ENCODE measurements at places on chromosomes 11 and 22. TPM values are rescaled to one million over a fixed set of nuclear protein-coding genes. Genes with fewer than 3 reads are reported as not detected.
A peak's percentile ranks its signal among the peaks of the same experiment; 100 is the strongest.

Gene OAF
- polyA plus RNA-seq = 195 TPM

Gene CD248
- 24.6 TPM for polyA plus RNA-seq

Gene SIDT2
- polyA plus RNA-seq = 94.9 TPM

Gene GGT1
- 147 TPM for polyA plus RNA-seq

Gene OPCML
- polyA plus RNA-seq = 1.4 TPM

Gene OR8A1
- polyA plus RNA-seq = not detected

Gene MLC1
- 0.57 TPM for polyA plus RNA-seq

GRCh38 chr11:134025082-134025429, 43.8 kb upstream of the JAM3 start:
- peaks cover 45% of the 10 kb centered on the region for H3K27me3 ChIP-seq
- H3K4me1 ChIP-seq = no peaks in the 10 kb centered on the region
- no peaks in the 10 kb centered on the region for H3K36me3 ChIP-seq
- DNase-seq = no peak
- H3K27ac ChIP-seq = no peak overlapping the region

DNA sequence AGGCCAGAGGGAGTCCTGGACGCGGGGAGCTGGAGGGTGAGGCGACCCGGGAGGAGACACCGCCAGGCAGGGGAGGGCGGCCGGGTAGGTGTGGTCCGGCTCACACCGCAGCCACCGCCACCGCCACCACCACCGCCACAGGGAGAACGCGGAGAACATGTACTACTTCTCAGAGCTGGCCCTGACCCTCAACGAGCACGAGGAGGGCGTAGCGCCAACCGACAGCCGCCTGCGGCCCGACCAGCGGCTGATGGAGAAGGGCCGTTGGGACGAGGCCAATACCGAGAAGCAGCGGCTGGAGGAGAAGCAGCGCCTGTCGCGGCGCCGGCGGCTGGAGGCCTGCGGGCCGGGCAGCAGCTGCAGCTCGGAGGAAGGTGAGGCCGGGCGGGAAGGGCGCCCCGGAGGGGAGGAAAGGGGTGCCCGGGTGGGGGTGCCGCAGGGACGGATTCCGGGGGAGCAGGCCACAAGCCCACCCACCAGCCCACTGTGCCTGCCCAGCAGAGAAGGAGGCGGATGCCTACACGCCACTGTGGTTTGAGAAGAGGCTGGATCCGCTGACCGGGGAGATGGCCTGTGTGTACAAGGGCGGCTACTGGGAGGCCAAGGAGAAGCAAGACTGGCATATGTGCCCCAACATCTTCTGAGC, 62.8 kb downstream of the MORC2 start:
- no peak for DNase-seq
- peaks cover 14% of the 10 kb centered on the region for H3K36me3 ChIP-seq
- no peaks in the 10 kb centered on the region for H3K27me3 ChIP-seq
- H3K4me1 ChIP-seq = no peaks in the 10 kb centered on the region
- no peak overlapping the region for H3K4me3 ChIP-seq
- no peak overlapping the region for H3K27ac ChIP-seq

DNA sequence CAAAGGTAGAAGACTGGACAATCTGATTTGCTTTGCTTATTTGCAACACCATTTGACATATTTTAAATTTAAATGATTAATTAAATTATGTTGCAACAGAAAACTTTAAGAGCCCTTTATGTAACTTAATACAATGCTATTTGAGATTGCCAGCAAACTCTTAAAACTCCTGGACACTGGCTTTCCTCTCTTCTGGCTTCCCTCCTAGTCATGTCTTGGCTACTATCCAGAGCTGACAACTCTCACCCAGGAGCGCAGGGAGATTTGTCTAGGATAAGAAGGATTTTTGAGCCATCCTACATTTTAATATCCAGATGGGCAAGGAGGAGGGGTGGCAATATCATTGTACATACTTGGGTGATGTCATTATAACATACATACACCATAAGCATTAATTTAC, 134.3 kb downstream of the ELP4 start:
- no peaks in the 10 kb centered on the region for H3K4me1 ChIP-seq
- H3K27ac ChIP-seq = no peak overlapping the region
- H3K36me3 ChIP-seq = no peaks in the 10 kb centered on the region
- no peak for DNase-seq

DNA sequence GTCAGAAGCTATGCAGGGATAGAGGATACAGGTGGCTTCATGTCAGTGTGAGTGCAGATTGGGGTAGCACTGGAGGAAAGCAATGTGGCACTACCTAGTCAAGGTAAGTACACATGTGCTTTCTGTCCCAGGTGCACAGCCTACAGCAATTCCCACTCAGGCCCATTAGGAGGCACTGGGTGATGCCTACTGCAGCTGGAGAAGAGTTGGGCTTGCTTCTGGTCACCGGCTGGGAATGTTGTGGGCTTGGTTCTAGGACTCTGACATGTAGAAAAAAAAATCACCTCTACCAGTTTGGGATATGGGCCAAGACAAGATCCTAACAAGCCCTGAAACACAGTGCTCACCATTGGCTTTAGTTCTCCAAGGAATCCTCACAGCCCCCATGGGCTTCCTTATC, 69.7 kb downstream of the TENM4 start:
- H3K36me3 ChIP-seq = no peaks in the 10 kb centered on the region
- H3K27me3 ChIP-seq = peaks cover 36% of the 10 kb centered on the region
- no peak overlapping the region for H3K4me3 ChIP-seq
- H3K27ac ChIP-seq = no peak overlapping the region
- no peak for DNase-seq

GRCh38 chr22:37219533-37219932, 7.3 kb upstream of the SSTR3 start:
- no peak for DNase-seq
- H3K27ac ChIP-seq = no peak overlapping the region
- no peaks in the 10 kb centered on the region for H3K4me1 ChIP-seq
- no peak overlapping the region for H3K4me3 ChIP-seq
- H3K36me3 ChIP-seq = no peaks in the 10 kb centered on the region
- no peaks in the 10 kb centered on the region for H3K27me3 ChIP-seq

DNA sequence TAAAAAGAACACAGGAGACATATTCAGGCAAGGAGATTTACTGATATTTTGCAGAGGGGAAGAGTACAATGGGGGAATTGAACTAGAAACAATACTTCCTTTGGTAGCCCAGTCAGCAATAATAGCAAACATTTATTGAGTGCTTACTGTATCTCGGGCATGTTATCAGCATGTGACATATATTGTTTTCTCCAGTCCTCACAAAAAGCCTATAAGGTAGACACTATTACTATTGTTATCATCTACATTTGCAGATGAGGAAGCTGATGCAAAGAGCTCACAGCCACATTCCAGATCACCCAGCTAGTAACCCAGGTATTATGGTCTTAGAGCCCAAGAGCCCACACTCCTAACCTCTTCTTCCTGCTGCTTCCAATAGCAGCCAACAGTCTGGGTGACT, 27.9 kb downstream of the NAV2 start:
- no peaks in the 10 kb centered on the region for H3K36me3 ChIP-seq
- no peak overlapping the region for H3K4me3 ChIP-seq
- no peaks in the 10 kb centered on the region for H3K4me1 ChIP-seq
- H3K27me3 ChIP-seq = no peaks in the 10 kb centered on the region
- no peak for DNase-seq

DNA sequence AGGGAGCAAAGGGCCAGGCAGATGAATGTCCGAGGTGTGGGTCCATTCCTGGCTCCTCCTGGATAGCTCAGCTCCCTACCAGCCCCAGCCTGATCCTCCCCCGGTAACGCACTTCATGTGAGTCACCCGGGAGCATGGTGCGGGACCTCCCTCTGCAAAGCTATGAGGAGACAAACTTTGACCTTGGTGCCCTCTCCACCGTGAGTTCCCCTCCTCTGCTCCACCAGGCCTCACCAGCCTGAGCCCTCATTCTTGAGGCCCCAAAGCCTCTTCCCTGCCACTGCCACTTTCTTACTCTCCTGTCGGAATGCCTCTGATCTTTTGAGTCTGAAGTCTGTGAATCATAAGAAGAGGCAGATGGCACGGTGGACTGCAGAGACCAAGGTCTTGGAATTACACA, 37.4 kb upstream of the CD82 start:
- no peak overlapping the region for H3K4me3 ChIP-seq
- H3K27me3 ChIP-seq = no peaks in the 10 kb centered on the region
- H3K36me3 ChIP-seq = no peaks in the 10 kb centered on the region
- peak; percentile 60 for DNase-seq
- no peaks in the 10 kb centered on the region for H3K4me1 ChIP-seq

GRCh38 chr11:65126624-65127274, 4.6 kb downstream of the MRPL49 start:
- no peak overlapping the region for H3K27ac ChIP-seq
- peaks cover 74% of the 10 kb centered on the region for H3K36me3 ChIP-seq
- DNase-seq = no peak
- no peak overlapping the region for H3K4me3 ChIP-seq
- H3K4me1 ChIP-seq = peaks cover 6% of the 10 kb centered on the region

GRCh38 chr11:1352696-1353382, 36.9 kb upstream of the BRSK2 start:
- DNase-seq = no peak
- H3K4me1 ChIP-seq = peaks cover 8% of the 10 kb centered on the region
- no peak overlapping the region for H3K27ac ChIP-seq
- no peak overlapping the region for H3K4me3 ChIP-seq

GRCh38 chr22:35558031-35558430, 17.4 kb downstream of the RASD2 start:
- H3K27me3 ChIP-seq = peaks cover 6% of the 10 kb centered on the region
- H3K4me1 ChIP-seq = no peaks in the 10 kb centered on the region
- no peak for DNase-seq
- H3K27ac ChIP-seq = no peak overlapping the region

DNA sequence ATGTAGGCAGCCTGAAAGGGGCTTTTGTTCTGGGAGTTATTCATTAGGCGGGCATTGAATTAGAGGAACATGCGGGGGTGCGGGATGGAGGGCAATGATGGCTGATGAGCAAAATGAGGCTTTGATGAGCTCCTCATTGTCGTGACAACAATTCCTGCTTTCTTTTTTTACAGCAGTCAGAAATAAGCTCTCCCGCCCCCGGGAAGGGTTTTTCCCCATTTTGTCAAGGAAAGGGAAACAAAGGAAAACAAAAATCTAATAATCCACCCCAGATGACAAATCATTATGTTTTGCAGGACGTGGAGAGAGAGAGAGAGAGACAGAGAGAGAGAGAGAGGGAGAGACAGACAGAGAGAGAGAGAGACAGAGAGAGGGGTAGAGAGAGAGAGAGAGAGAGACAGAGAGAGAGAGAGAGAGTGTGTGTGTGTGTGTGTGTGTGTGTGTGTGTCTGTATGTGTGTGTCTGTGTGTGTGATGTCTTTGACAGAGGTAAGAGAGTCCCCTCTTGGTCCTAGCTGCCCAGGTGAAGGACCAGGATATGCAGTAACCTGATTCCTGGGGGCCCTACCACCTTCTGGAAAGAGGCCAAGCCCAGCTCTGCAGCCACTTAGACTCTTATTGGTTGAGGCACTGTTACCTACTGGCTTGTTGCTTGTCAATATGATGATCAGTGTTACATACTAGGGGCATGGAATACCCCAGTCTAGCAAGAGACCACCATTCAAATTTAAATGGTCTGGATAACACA, 46.7 kb upstream of the PARVA start:
- DNase-seq = no peak
- H3K27me3 ChIP-seq = no peaks in the 10 kb centered on the region
- no peaks in the 10 kb centered on the region for H3K4me1 ChIP-seq
- no peak overlapping the region for H3K27ac ChIP-seq
- H3K4me3 ChIP-seq = no peak overlapping the region

- H3K4me3 ChIP-seq = no peak overlapping the region
- H3K36me3 ChIP-seq = no peaks in the 10 kb centered on the region
- H3K27me3 ChIP-seq = no peaks in the 10 kb centered on the region
- H3K4me1 ChIP-seq = peaks cover 17% of the 10 kb centered on the region
- no peak overlapping the region for H3K27ac ChIP-seq
Measured at GRCh38 chr11:77442394-77443053, 31.4 kb downstream of the PAK1 start.

DNA sequence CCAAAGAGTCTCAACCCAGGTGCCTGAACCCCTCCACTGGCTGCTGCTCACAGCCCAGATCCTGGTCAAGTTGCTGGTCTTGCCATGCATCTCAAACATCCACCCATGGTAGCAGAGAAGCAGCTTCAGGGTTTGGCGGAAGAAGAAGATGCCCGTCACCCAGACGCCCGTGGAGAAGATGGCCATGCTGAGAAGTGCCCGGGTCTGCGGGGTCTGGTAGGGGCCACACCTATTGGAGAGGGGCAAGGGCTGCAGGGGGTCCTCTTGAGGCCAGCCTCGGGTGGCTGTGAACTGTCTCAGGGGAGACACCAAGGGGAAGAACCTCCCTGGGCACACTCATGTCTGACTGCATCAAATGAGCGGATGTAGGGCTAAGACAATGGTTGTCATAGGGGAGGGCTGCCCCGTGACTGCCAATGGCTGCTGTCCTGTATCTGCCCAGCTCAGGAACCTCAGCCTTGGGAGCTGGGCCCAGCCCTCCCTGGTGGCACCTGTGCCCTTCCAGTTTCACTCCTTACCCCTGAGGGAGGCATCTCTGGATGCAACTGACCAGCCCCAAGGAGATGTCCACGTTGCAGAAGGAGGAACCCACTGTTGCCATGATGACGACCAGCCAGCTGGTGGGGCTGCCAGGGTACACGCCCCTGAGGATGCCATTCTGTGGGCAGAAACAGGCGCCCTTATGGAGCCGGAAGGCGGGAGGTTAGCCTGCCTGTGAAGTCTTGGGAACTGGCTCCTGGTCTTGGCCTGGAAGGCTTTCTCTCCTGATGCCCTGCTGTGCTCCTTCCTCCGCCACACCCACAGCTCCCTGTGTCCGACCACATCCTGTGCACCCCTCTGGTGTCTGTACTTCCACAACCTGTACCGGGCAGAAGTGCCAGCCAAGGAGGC, 1.2 kb downstream of the CPT1B start:
- no peak for DNase-seq
- no peak overlapping the region for H3K27ac ChIP-seq
- H3K4me3 ChIP-seq = no peak overlapping the region

DNA sequence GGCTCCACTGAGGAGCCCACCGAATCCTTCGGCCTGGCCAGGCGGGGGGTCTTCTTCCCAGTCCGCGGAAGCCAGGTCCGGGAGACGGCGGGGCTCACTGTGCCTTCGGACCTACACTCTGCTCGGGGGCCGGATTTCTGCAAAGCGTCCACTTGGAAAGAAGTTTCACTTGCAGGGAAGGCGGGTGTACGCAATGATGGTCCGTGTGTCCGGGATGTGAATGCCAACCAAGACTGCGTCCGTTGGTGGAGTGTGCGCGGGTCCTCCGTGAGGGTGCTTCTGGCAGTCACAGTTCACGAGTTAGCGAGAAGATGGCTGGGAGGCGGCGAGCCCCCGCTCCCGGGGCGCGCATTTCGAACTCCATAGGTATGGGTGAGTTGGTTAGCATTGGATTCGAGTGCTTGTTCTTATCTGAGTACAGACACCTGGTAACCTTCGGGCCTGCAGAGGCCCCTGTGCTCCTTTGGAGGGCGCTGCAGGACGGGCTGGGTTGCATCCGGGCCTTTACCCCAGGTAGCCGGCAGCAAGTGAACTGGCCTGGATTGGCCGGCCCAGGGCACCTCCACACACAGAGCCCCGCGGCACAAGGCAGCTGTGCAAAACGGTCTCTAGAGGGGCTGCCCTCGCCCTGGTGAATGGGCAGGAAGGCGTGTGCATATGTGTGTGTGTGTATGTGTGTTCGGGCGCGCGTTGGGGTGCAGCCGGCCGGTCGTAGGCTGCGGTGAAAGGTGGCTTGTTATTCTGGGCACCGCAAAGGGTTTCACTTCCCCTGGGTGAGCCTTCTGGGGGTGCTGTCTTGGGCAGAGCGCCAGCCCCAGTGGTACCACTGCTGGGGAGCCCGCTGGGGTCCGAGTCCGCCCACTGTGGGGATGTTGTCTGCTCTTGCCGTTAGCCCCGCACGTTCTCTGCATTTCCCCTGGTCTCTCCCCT, 13.3 kb upstream of the CYP2R1 start:
- H3K36me3 ChIP-seq = no peaks in the 10 kb centered on the region
- peak overlapping the region; percentile 4 for H3K27ac ChIP-seq
- peaks cover 2% of the 10 kb centered on the region for H3K27me3 ChIP-seq
- DNase-seq = peak; percentile 74
- peak overlapping the region; percentile 80 for H3K4me3 ChIP-seq
- H3K4me1 ChIP-seq = peaks cover 8% of the 10 kb centered on the region
